ENCODE measurements at places on chromosomes 4 and X.

DNA sequence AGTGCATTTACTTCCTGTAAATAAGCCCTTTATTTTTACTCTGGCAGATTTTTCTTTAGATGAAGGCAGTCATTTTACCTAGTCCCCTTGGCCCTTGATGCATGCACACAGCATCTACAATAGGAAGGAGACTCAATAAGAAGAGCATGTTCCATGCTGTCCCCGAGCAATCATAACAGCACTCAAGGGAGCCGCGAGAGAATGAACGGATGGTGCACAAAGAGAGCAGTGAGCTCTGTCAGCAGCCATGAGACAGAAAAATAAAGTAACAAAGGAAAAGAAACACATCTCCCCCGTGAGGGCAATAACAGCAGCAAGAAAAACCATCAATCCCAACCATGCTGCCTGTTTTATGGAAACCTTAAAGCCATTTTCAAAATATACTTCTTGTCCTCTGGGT is 11.9 kb downstream of the SMIM31 start:
- DNase-seq: no peak

GRCh38 chrX:1419545-1420355 is 27.8 kb upstream of the SLC25A6 start:
- DNase-seq: no peak

DNA sequence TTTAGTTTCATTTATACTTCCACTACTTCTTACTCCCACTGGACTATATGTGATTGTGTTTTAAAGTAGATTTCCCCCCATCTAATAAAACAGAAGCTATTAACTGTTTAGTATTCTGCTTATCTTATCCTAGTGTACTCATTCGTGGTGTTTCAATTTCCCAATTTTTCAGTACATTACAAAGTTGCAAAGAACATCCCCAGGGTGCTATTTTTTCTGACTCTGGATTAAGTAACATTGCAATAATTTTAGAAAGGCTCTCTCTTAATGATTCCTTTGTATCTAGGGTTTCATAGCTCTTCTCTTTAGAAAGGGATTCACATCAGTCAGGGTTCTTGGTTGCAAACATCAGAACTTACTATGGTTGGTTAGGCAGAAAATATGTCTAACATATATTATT is 317.9 kb upstream of the DIPK2B start:
- DNase-seq: no peak

- DNase-seq: peak; percentile 61
These were observed 54.5 kb downstream of the RAB40A start for GRCh38 chrX:103464774-103465117.

DNA sequence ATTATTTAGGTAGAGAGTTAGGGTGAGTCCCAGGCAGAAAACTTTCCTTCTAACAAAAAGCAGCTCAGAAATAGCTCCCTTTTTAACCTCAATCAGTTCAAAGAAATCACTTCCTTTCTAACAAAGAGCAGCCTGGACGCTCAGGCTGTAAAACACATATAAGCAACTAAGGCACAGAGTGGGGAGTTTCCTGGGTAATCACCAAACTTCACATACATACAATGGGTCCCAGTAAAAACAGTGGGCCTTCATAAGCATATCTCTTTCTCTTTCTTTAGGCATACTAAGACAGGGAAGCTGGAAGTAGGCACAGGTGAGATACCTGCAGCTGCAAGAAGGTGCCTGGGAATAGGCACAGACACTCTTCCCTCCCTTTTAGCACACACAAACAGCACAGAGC is 4.9 kb upstream of the NAF1 start:
- no peak for DNase-seq

GRCh38 chr4:146634825-146635224 is 3.9 kb upstream of the POU4F2 start:
- no peak for DNase-seq

- DNase-seq: no peak
These were observed 3.8 kb upstream of the RPS6KA3 start for GRCh38 chrX:20270562-20270890.

GRCh38 chr4:56040842-56041241 is 92.1 kb downstream of the CEP135 start:
- no peak for DNase-seq

GRCh38 chrX:38112566-38112965 is 106.2 kb downstream of the SYTL5 start:
- no peak for DNase-seq

- no peak for DNase-seq
These were observed 261.5 kb downstream of the DCHS2 start for GRCh38 chr4:154230091-154230490.

GRCh38 chrX:19846995-19847790 is 40.2 kb downstream of the SH3KBP1 start:
- no peak for DNase-seq

DNA sequence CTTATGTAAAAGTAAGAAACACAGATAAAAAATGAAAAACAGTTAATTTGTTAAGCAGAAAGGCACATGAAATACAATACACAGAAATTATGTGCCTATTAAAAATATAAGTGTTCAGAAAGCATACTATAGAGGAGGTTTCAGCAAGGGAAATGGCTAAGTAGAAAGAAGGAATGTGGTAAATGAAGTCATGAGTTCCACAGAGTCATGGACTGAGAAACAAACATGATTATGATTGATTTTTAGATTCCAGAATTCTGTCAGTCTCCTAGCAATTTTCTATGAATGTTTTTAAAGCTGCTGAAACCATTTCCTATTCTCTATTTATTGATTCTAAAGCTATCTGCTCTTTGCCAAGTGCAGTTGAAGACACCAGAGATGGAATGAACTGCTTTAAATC is 1398.4 kb downstream of the ARAP2 start:
- no peak for DNase-seq

GRCh38 chrX:40273356-40274050 is 175.7 kb upstream of the BCOR start:
- no peak for DNase-seq

- no peak for DNase-seq
These were observed 15.1 kb upstream of the INTS6L start for GRCh38 chrX:135505351-135505750.

- DNase-seq: no peak
These were observed 36.4 kb downstream of the TMEM131L start for GRCh38 chr4:153502584-153502983.

DNA sequence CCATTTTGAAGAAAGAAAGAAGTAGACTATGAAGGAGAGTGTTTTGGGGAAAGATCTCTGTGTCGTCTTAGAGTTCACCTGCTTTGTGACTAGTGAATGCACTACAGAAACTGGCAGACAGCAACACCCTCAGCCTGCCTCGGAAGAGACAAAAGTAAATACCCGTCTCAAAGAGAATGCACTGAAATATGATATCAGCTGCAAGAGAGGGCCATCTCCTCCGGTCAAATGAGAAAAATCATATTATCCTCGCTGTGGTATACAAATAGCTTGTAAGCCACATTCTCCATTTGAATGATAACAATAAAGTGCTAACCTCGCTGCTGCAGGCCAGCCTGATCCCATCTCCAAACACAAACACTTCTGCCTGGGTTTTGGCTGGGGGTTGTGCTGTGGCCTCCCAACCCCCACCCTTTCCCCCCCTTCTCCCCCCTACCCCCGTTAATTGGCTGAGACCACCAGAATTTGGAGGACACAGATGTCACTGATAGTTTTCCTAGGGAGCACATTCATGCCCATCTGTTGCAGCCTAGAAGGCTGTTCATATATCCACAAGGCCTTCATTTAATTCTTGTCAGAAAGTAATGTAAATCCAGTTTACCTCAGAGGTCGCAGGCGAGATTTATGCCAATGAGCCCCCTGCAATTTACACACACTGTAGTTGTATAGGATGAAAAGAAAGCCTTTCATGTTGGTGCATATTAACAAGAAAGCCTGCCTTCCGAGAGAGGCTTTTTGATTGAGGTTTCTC is 46.3 kb downstream of the ALPK1 start:
- no peak for DNase-seq

GRCh38 chr4:166682200-166682599 is 552.1 kb downstream of the SPOCK3 start:
- no peak for DNase-seq

- no peak for DNase-seq
These were observed 124.9 kb downstream of the RELL1 start for GRCh38 chr4:37561196-37561802.

DNA sequence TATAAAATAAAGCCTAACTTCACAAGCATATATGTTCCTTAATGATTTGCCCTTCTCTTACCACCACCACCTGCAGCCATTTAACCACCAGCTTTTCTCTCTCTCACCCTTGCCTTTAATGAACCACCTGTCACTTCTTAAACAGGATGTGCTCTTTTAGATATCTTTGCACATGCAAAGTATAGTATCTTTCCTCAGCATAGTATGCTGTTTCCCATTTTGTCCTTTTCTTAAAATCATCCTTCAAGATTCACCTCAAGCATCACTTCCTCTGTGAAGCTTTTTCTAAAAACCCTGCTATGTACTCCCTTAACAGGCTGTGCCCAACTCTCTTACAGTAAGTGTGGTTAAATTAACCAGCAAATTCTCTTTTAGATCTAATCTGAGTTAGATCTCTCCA is 8.2 kb upstream of the CNOT6L start:
- no peak for DNase-seq

DNA sequence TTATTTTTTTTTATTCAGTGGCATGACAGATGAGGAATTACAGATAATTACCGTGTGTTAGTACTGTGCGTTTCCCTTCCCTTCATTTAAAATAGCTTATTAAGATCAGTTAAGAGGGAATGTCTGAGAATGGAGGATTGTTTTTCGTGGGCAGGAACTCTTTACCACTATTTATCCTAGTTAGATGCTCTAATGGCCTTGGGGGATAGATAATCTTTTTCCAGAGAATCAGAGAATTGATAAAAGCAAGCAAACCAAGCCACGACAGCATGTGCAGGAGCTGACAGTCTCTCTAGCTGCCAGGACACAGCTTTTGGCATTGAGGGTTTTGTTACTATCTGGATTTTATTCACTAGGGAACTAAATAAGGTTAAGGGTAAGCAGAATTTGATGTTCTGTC is 128.7 kb downstream of the DCLK2 start:
- no peak for DNase-seq

DNA sequence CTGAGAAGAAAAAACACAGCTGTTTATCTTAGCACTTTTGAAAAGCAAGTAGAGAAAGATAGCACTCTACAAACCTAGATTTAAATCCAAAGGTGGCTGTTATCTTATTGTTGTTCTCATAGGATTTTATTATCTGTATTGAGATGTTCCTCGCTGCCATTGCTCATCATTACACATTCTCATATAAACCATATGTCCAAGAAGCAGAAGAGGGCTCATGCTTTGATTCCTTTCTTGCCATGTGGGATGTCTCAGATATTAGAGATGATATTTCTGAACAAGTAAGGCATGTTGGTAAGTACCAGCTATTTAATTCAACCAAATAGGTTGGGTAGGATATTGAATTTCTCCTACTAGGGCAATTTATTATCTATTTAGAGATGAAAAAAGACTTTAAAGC is 16.4 kb downstream of the TMEM184C start:
- DNase-seq: no peak

DNA sequence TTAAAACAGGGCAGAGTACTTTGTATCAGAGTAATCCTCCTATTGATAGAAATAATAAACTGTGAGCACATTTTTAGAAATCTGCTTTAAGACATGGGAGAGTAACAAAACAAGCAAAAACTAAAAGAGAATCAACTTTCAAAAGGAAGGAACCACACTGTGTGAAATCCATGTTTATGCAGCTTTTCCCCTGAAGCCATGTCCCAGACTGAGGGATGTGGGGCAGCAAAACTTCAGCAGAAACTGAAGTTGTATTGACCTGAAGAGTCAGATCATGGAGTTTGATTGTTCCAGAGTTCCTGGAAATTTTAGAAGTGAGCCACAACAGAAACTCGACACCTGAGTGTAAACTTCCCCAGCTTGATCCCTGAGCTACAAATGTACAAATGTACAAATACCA is 53.2 kb downstream of the COMMD8 start:
- DNase-seq: no peak

GRCh38 chr4:96342790-96343455 is 503.0 kb downstream of the PDHA2 start:
- no peak for DNase-seq

DNA sequence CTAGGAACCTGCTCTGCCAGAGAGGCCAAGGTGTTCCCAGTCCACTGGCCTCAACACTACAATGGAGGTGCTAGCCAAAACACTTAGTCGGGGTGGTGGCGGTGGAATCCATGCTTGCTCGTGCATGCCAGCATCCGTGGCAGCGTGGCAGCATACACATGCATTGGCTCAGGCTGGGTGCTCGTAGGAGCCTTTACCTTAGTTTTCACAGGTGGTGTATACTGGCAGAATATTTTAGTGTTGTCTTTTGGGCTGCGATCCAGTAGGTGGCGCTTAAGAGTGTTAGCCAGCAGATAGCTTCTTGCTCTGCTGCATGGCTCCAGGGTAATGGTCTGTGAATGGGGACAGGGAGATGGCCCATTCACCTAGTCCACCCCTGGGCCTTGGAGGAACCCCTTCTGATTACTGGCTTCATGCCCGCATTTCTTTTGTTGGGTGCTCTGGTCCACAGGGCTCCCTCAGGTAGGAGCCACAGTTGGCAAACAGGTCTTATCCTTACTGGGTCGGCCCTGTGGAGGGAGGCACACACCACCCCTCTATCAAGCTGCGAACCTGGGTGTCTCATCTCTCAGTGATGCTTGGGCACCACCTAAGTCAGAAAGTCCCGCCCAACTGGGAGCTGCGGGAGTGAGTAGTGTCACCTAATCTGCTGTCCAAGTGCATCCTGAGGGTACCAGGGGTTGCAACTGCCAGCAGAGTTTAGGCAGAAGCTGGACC is 40.0 kb downstream of the RIPPLY1 start:
- no peak for DNase-seq

GRCh38 chrX:8192276-8192675 is 21.2 kb upstream of the VCX2 start:
- no peak for DNase-seq

DNA sequence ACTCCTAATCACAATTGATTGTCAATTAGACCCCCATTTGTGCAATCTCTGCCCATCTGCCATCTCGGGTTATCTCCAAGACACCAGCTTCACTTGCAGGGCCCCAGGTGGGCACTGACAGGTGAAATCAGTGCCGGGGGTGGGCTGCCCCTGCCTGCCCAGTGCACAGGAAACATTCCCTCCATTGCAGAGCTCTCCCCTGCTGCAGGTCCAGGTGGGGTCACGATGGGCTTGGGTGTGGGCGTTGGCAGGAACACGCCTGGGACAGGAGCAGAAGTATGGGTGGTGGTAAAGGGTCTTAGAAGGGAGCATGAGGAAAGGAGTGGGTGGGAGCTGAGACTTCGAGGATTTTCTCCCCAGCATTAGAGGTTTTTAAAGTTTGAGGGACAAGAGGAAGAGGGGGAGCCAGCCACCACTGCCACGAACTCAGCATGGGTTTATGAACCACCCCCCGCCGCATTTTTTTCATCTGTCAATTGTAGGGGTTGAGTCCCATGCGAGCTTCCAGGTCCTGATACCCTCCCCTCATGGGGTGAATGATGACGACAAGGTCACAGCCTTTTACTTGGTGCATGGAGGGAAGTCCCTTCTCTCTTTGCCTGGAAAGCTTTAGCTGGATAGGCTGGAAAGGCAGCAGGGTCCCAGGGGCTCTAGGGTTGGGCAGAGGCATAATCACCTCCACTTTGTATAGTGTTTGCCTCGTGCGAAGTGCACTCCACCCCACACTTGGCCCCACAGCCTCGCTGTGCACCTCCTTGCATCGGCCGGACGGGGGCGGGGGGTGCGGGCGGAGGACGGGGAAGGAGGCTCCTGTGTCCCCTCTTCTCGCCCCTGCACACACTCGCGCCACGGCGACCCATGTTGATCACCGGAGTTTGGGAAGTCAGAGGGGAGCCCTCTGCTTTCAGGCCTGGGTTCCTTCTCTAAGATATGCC is 3.5 kb upstream of the NKX1-1 start:
- peak; percentile 10 for DNase-seq
